Right ventricle myocardium superior (tissue), 1 donor: ENCODE measurements at places on chromosomes 7 and 10.

- DNase-seq = peak; percentile 67
These were observed 12.1 kb upstream of the RHBDD2 start for GRCh38 chr7:75866489-75867389.

DNA sequence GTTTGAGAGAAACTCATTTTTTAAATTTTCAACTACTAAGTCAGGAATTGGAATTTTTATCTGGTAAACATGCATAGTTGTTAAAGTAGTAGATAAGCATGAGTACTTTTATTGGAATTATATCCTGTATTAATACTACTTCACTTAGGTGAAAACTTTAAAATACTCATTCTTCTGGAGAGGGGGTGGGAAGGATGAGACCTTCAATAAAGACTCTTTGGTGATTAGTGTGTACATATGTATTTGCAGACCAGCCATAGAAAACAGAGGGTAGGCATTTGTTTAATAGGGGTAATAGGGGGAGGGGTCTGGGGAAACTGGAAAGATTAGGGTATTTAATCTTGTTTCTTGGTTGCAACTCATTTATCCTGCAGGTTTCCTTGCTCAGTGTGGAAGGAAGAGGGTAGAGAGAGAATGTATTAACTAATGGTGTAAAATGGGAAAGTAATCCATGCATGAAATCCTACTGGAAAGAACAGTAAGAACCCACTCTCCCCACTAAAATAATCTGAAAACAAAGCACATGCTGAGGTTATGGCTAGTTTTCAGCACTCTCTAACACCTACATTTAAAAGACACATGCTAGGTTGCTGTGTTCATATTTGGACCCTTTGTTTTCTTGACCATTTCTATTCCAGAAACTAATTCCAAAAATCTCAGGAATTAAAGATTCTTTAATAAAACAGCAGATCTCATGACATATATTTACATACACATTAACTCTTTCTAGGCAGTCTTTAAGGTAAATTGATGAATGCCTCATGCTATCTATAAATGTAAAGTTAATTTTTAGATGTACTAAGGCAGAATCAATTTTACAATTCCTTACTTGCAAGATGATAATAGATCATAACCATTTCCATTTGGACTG, 6.2 kb upstream of the IGF2BP3 start:
- DNase-seq = no peak

DNA sequence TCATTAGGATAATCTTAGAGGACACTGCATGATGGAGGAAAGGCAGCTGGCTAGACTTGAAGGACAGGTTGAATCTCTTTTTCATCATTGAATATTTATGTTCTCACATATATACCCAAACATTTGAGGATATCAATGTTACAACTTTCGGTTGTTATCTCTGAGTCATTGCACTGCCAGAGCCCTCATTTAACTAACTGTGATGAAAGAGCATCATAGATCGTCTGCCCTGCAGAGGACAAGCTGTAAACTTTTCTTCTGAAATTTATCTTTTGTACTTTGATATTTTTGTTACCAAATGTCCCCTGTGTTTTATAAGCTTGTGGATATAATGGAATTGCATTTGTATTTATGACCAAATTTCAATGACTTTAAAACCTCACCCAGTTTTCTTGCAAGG, 298.7 kb downstream of the PHF14 start:
- no peak for DNase-seq

DNA sequence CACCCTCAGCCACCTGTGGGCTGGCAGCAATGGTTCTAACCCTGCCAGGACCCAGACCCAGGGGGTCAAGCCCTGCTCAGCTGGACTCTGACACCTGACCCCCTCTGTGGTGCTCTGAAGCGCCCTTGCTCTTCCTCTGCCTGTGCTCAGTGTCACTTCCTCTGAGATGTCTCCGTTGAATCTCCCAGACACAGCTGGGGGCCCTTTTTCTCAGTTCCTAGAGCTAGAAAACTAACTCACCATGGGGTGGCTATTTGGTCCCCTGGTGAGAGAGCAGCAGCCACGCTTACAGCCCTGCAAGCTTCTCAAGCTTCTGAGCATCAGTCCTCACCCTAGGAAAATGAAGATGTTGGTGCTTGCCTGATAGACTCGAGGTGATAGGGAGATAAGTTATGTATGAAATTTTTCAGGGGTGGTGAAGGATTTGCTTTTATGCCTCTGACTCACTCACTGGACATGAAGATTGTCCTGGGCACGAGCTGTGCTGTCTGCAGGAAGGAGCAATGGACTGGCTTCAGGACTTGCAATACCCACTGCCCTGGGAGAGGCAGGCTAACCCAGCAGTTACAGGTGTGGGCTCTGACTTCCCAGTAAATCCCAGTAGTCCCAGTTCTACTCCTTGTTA, 29.6 kb downstream of the COL13A1 start:
- no peak for DNase-seq

DNA sequence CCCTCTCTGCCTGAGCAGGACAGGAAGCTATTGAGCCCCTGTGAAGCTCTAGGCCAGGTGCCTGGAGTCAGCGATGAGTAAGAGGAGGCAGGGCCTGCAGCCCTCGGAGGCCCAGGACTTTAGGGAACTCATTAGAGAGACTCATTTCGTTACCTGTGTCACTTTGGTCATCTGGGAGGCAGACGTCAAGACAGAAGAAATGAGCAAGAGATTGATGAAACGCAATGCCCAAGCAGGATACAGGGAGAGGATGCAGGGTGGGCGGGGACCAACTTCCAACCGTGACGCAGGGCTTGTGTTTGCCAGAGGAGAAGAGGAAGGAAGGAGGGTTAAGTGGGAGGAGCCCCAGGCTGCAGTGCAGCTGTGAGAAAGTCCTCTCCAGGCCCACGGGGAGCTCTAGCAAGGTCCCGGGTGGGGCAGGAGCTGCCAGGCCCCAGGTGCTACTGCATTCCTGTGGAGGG, 26.4 kb upstream of the GNA12 start:
- DNase-seq = peak; percentile 83

GRCh38 chr7:36895192-36895591, 170.9 kb upstream of the AOAH start:
- no peak for DNase-seq

DNA sequence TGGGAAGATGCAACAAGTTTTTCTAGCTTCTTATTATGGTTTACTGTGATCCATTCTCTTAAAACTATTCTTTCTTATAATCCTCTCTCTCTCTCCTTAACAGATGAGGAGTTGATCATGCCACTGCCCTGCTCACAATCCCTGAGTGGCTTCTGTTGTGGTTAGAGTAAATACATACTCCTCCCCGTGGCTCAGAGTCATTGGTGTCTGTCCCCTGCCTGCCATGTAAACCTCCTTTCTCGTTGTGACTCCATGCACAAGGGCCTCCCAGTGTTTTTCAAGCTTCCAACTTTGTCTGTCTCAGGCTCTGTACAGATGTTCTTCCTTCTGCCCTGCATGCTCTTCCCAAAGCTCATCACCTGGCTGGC, 20.4 kb downstream of the CCNY start:
- DNase-seq = no peak

DNA sequence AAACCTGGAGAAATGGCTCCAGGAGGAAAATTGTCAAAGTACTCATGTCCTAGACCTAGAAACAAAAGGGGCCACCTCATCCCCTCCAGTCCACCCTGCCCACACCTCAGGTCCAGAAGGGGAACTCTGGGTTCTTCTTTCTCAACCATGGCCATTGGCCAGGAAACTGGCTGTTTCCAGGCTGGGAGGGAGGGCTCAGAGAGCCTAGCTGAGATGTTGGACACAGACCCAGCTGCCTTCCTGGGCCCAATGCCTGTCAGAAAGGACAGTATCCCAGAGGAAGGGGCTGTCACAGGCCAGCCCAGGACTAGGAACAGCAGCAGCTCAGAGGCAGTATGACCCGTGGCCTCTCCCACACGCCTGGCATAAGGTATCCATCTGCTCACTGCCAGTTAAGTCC, 9.6 kb downstream of the GRID1 start:
- DNase-seq = peak; percentile 47

DNA sequence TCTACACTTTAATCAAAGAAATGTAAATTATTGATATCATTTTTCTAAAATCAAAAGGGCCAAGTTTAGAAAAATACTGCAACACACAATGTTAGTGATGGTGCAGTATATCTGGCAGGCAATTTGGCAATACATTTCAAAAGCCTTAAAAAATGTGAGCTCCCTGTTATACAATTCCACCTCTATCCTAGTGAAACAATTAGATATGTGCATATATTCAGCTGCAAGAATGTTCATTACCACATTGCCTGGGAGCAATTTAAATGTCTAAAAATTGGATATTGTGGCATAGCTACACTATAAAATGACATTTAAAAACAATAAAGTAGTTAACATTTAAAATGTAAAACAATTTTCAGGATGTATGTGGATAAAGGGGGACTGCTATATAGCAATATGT, 10.1 kb upstream of the ERVW-1 start:
- DNase-seq = no peak

DNA sequence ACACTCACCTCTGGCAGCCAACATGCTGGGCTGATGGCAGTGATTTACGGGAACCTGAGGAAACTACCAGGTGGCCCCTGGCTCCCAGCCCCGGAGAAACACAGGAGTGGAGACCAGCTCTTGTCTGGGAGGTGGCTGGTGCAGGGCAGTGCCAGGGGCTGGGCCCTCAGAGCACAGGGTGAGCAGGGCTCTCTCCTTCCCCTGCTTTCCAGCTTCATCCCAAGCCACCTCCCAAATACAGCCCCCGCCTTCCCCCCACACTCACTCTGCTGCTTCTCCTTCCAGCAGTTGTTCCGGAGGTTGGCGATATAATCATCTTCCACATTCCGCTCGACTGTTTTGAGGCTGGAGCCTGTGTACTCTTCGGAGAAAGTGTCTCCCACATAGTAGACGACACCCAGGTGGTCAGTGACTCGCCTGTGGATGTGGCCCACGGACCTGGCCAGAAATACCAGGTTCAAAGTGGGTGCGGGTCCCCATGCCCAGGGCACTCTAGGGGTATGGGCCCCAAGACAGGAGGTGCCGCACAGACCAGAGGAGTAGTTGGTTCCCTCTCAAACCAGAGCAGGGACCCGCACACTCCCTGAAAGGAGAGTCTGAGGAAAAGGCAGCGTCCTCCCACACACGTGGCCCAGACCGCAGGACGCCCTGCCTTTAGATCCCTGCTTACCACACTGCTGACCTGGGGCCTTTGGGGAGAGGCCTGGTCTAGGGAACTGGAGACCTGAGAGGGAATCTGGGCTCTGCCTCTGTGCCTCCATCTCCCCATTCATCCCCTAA, 18.3 kb downstream of the DNAJB12 start:
- no peak for DNase-seq

GRCh38 chr10:11611248-11612020, at the start of gene USP6NL:
Gene USP6NL, minus strand, starts transcription at chr10:11611650. Its CDS starts 14,016 bp downstream, at chr10:11597634.
- peak; percentile 93 for DNase-seq
